CD4-positive, alpha-beta T cell treated with Interleukin-17A for 1 hour (primary cell): ENCODE measurements at places on chromosomes 4 and X.
A peak's percentile ranks its signal among the peaks of the same experiment; 100 is the strongest.

GRCh38 chrX:68902706-68903504 is 74.1 kb downstream of the EFNB1 start:
- DNase-seq = no peak

DNA sequence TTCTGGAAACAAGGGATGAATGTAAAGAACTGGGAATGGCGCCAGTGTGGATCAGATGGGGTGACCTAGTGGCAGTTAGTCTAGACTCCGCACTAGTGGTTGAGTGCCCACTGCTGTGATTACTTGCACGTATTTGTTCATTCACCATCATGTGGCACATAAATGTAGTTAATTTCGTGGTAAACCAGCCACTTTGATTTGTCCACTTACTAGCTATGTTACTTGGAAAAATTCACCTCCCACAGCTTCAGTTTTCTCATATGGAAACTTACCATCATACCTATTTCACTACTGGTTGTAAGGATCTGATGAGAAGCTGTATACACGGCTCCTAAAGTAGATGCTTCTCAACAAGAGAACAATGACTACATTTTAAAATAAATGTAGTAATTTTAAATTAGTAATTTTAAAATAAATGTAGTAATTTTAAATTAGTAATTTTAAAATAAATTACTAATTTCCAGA is 394 bp upstream of the DYNLT3 start:
- no peak for DNase-seq

DNA sequence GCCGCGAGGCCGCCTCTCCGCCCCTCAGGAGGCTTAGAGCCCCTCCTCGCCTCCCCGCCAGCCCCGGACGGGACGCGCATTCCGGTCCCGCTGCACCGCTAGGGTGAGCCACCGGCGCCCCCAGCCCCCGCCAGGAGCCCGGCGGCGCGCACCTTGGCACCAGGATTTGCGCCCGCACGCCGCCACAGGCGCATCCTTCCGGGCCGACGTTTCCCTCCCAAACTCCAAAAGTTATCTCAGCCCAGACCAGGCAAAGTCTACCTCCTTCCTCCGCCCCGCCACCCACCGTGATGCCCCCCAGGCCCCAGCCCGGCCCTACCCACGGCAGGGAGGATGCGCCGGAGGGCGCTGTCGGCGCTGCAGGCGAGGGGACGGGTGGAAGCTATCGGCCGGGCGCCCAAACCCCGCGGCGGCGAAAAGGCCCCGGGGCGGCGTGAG is 538 bp downstream of the SCML2 start:
- no peak for DNase-seq

DNA sequence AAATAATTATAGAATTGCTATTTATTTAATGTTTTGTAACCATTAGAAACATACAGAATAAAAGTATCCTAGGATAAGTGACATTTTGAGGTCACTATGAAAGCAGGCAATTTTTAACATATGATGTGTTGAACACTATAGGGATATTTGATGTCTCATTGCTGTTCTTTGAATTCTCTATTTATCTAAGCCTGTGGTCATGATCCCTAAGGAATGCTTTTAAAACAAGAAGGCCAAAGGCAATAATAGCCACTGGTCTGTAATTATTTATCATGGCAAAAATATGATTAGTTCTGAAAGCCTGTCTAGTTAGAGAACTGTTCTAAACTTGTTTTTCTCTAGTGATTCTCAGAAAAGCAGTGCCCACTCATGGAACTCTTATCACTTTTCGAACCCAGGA is 186.6 kb downstream of the RPA4 start:
- DNase-seq = no peak

DNA sequence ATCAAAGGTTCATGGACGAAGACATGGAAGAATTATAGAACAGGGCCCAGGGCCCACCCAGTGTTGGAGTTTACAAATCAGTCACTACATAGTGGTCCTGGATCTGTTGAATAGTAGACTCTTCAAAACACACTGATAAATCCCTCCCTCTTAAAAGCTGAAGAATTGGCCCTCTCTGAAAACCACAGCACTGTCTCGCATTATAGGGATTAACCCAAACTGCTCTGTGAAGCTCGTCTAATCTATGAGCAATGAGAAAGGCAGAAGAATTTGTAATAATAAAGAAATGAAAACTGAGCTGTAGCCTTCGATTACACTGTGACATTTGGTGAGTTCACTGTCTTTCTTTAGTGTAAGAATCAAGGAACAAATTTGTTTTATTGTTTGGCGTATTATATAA is 92.5 kb upstream of the ZFP42 start:
- no peak for DNase-seq

DNA sequence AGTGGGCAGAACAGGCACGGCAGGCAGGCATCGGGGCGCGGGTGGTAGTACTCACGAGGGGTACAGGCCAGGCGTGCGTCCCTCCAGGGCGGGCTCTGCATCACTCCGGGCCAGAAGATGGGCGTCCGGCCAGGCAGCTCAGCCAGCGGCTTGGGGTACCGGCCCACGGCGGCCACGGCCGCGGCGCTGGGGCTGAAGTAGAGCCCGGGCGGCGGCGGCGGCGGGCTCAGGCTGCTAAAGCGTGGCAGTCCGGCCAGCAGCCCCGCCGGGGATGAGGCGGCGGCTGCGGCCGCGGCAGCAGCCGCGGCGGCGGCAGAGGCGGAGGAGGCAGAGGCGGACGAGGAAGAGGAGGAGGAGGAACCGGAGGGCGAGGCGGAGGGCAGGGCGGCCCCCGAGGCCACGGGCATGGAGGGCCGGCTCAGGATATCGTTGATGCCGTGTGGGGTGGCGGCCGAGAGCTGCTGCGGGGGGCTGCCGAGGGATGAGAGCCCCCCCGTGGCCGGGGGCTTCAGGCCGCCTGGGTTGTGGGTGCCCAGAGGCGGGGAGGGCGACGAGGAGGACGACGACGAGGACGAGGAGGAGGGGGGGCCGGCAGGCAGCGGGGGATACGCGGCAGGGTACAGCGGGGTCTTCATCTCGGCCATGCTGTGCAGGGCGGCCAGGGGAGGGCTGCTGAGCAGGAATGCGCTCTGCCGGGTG is 1.4 kb downstream of the NKX6-1 start:
- DNase-seq = no peak

DNA sequence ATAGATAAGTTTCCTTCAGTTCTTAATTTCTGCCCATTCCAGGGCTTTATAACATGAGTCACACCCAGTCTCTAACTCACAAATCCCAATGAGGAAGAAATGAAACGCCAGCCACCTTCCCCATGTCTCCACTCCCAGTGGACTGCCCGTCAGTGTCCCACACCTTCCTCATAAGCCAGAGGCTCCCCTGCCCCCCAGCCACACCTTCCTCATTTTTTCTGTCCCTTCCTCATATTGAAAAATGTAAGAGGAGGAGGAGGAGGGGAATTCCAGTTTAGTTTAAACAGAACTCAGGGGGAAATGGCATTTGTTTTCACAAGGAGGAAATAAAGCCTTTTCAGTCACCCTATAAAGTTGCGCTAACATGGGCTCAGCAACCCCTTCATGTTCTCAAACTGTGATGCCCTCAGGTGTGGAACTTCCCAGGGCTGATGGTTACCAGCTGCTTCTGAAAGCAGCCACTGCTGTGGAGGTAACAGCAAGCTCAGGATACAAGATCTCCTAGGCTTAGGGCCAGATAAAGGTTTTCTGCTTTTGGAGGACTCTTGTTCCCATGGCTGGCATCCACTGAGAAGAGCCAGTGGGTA is 97.8 kb downstream of the PARM1 start:
- DNase-seq = peak; percentile 3

DNA sequence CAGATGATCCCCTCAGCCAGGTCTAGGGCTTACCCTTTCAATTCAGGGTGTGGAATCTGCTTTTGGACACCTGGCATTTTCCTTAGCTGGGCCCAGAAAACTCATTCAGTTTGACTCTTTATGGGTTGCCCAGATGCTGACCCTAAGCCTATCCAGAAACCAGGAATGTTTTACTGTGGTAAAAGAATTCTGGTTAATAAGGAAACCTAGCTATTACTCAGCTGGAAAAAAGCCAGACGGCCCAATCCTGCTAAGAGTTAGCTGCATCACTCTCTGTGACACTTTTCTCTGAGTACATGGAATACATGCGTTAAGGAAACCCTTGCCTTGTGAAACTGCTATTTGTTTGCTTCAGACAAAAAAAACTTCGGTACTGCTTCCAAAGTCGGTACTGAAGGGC is 28.0 kb downstream of the ING2 start:
- no peak for DNase-seq

- no peak for DNase-seq
These were observed 333.8 kb upstream of the GRIA3 start for GRCh38 chrX:122850326-122850725.

DNA sequence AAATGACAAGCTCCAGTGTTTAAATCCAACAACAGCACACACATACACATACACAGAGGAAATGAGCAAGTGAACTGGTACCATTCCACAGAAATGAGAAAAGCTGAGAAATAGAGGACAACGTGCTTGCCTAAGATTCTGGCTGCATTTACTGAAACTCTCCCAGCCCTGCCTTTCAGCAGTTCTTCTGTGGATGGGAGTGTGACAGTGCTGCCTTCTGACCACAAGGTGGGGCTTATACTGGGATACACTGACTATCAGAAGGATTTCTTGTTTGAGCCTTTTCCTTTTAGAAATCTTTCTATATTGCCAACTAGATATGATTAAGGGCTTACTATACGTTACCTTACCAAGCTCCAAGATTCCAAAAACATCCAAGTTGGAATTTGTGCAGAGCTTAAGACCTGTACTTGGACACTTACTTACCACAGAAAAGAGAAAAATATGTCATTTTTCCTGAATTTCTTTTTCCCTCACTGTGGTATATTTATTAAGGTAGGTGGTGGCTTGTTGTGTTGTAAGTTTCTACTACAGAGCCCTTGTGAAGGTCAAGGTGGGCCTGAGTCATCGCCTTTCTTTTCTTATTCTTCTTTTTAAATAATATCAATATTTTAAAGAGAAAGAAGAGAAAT is 10.7 kb upstream of the CXCL8 start:
- DNase-seq = no peak
